ENCODE measurements at places on chromosomes 4 and X.

DNA sequence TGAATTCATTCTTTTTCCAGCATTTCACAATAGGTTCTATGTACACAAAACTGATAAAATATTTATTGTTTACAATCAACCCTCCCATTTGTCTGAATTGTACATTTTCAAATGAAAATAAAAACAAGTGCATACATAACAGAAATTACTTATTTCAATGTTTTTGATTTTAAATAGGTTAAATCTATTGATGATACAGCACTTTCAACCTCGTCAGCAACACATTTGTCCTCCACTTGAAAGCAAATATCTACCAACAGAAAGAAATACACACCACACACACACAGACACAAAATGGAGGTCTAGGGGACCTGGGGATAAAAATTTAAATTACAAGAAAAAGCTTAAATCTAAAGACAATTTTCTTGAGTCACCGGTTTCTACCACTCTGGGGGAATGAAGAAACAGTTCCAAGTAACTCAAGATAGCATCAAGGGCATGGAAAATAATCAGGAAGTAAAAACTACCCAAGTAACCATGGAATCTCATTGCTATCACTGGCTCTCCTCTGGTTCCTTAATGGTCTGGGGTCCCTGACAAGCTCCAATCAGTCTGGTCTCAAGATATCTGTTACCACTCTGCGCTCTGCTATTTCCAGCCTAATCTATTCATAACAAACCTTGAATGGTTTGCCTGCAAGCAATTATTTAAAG is 27.6 kb downstream of the ANKRD17 start:
- DNase-seq = no peak

GRCh38 chr4:56870946-56871345 is 36.8 kb upstream of the REST start:
- no peak for DNase-seq

- no peak for DNase-seq
These were observed 7.8 kb downstream of the ZCCHC4 start for GRCh38 chr4:25320336-25320735.

GRCh38 chr4:76716658-76717057 is 181.3 kb downstream of the SOWAHB start:
- DNase-seq = no peak

DNA sequence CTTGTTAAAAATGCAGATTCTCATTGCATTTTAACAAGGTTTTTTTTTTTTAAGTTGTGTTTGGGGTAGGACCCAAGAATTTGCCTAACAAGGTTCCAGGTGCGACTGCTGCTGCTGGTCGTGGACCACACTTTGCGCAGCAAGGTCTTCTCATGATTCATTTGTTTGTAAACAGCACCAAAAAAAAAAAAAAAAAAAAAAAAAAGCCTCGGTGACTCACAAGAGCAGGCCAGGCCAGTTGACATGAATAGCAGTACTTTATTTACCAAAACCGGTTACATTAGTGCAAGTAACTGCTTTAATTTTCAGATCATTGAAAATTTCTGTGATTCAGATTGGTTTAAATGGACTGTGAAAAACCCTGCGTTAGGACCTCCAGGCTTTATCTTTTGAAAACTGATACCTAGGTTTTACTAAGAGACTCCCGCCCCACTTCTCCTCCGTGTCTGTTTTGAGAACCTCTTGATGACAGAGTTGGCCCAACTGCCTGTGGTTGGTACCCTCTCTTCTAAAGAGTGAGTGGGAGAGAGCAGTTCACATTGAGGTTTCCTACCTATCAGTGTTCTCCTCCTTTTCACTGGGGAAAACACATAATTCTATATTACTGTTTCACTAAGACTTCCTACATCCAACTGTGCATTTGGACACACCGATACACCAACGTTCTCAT is 86.2 kb downstream of the PHEX start:
- DNase-seq = peak; percentile 66

DNA sequence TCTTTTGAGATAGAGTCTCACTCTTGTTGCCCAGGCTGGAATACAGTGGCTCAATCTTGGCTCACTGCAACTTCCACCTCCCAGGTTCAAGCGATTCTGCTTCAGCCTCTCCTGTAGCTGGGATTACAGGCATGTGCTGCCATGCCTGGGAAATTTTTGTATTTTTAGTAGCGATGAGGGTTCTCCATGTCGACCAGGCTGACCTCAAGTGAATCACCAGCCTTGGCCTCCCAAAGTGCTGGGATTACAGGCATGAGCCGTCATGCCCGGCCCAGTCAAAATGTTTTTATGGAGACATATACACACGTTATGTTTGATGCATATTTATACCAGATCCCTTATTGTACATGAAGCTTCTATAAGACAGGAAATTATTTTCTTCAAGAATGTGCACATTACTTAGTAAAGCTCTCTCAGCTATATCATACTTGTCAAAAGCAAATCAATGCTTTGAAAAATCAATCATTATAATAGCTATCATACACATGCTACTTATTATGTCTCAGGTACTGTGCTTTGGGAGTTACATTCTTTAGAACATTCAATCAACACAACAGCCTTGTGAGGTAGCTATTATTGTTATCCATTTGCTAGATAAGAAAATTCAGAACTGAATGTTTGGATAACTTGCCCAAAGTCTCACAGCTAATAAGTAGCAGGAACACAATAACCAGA is 269.2 kb downstream of the FSTL5 start:
- DNase-seq = no peak

- no peak for DNase-seq
These were observed 57.1 kb downstream of the COMMD8 start for GRCh38 chr4:47406408-47406807.

DNA sequence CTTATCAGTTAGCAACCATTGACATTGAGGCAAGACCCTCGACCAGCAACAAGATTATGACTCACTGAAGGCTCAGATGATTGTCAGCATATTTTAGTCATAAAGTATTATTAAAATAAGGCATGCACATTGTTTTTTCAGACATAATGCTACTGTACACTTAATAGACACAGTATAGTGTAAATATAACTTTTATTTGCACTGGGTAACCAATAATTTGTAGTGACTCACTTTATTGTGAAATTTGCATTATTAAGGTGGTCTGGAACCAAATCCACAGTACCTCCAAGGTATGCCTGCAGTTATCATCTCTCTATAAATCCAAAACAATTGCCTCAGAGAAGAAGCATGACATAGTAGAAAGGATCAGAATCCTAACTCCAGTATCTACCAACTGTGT is 330.1 kb upstream of the SMIM31 start:
- no peak for DNase-seq

- peak; percentile 52 for DNase-seq
These were observed at the start of gene TMSB4X for GRCh38 chrX:12974796-12975669. TMSB4X (plus strand) TSS chrX:12975110.

DNA sequence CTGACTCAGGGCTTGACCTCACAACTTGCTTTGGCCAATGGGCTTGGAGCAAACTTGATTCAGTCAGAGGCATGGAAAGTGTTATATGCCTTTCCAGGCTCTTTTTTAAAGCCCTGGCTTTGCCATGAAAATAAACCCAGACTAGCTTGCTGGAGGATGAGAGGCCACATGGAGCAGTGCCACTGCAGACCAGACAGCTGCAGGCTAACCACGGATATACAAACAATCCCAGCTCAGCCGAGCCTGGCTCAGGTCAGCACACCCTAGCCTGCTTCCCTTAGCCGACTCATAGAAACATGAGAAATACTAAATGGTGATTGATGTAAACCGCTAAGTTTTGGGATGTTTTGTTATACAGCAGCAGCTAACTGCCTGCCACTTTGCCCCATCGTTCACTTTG is 345.1 kb downstream of the ARHGAP10 start:
- DNase-seq = peak; percentile 20

- no peak for DNase-seq
These were observed 159.2 kb upstream of the FAM241A start for GRCh38 chr4:111986095-111986494.

DNA sequence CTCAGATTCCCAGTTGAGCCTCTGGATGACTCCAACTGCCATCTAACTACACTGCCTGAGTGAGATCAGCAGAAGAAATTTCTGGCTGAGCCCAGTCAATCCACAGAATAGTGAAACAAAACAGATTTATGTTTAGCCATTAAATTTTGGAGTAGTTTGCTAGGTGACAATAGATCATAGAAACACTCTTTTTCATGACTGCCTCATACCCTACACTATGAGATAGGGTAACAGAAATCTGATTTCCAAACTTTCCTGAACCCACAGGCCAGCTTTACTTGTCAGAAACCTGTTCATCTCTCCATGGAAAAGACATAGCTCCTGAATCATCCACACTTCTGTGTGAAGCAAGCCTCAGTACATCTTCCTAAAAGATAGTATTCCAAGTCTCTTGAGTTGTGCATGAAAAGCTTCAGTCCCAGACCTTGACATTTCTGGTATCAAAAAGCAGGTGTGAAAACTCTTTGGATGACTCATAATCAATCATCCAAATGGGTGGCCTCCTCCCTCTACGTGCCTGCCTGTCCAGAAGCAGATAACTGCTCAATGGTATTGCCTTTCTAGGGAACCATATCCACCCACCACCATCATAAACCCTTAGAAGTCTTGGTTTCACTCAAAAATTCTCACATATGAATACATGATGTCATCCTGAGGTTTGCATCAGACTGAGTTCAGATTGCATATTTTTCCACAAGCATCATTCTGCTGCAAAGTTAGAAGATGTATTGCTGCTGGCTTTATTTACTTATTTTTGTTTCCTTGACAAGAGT is 47.5 kb upstream of the RAP2C start:
- DNase-seq = no peak

DNA sequence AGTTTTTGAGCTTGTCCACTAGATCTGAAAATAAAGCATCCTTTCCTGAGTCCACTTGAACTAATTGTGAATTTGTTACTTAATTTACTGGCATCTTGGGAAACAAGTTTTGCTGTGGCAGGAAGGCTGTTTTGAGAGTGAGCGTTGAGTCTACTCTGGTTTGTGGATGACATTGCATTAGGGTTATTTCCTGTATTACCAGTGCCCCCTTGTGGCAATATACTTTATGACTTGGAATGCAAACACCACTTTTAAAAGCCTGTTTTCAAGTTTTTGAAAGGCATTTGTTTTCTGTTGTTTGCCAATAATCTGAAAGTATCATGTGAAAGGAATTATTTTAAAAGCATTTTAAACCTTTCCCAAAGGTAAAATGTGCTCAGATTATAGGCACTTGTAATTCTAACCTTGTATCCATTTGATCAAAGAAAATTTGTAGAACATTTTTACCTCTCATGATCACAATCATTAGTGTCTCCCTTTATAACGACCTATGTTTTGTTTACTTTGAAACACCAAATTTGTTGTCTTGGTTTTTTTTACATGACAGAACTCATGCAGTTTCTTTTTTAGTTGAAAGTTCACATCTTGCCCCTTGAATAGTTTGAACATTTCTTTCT is 18.0 kb upstream of the CYP2U1 start:
- DNase-seq = no peak

DNA sequence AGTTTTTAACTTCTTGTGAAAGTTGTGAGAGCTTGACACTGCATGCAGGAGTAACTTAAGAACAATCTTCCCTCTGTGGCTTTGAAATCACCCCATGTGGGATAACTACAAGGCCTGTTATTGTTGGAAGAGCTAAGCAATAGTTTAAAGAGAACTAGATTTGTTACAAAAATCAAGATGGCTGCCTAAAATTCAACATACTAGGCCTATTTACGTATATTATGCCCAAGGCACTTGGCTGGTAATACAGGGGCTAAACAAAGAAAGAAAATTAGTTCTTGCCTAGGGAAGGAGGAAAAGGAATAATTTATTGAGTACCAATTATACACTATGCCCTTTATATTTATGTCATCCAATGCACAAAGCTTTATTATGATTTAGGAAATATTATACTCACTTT is 36.1 kb downstream of the DMD start:
- no peak for DNase-seq

DNA sequence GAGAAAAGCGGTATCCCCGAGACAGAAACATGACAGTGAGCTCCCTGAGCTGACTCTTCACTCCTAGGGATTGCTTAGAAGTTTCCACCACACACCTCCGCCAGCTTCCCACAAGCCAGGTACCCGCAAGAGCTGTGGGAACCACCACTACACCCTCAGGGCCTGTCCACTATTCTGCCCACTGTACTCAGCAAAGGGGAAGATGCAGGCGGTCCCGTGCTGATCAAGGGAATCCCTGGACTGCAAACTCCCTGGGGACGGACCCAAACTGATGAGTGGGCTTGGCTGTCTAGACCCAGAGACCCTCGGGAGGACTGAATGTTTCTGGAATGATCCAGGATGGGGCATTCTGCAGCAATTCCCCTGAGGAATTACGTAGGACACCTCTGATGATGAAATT is 30.2 kb downstream of the REELD1 start:
- DNase-seq = no peak

- DNase-seq = peak; percentile 39
These were observed 37.7 kb upstream of the RAB33B start for GRCh38 chr4:139416073-139416673.

DNA sequence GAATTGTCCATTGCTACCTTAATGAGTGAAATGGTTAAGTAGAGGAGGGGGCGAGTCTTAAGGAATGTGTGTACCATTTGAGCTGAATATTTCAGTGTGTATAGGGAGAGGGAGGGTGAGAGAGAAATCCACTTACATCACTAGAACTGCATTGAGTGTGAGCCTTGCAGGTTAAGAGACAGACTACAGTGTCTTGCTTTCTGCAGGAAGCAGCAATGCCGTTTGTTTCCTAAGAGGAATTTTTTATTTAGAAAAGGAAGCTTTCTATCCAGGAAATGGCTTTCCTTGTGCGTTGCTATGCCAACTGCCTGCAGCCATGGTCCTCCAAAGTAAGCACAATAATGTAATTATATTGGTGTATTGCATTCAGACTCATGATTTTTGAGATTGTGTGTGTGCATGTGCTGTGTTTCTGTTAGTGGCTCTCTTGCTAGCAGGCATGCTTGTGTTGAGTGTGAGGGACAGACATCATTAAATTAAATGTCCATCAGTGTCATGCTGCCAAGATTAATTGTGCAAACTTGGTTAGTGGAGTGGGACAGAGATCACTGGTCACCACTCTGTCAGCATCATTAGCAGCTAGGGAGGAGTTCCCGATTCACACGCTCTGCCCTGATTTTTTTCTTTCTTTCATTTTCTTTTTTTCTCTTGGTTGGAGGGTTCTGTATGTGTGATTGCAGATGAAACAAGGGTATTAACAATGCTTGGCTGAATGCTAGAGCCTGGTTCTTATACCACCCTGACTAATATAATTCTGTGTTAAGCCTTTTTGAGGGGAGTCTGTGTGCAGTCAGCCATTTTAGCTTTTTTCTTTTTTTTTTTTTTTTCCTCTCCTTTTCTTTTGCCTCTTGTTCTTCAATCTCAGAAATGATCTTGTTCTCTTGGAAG is 164.3 kb downstream of the RAPGEF2 start:
- DNase-seq = no peak

Measured in T47D (cell line).